Mesothelial cell of epicardium (in vitro differentiated cells): ENCODE measurements at places on chromosomes 11 and 22. TPM values are rescaled to one million over a fixed set of nuclear protein-coding genes. Genes with fewer than 3 reads are reported as not detected.

DNA sequence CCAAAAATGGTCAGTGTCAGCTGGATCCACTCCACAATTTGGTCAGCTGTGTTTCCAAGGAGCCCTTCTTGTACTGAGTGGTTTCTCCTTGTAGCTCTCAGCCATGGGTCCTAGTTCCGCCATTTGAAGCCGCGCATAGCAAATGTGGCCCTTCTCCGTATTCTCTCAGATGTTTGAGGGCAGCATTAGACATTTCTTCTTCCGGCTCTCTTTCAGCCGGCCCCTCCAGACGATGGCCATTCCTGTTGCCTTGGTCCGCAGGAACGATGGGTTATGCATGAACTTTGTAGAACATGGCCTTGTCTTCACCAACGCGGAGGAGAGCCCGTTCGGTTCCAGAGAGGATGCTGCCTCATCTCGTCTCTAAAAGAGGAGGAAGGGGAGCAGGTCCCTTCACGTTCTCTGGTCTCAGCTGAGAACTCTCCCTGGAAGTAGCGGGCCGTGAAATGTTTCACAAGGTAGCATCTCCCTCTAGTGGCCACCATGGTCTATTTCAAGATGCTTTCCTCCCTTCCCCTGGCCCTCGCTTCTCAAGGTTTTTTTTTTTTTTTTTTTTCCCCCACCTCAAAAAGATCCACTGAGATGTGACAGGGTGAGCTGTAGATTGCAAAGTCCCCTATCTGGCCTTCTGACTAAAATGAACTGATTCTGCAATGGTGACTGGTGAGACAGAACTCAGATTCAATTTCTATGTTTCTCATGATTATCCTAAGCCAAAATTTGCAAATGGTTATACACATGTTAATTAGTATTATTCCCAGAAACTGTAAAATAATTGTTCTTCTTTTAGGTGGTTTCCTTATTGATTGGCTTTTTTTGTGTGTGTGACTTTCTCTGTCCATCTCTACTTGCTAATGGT lies 19.8 kb upstream of the PLET1 start:
- peak overlapping the region; percentile 72 for H3K4me3 ChIP-seq
- no peak for DNase-seq
- peaks cover 34% of the 10 kb centered on the region for H3K4me1 ChIP-seq
- no peaks in the 10 kb centered on the region for H3K27me3 ChIP-seq
- H3K27ac ChIP-seq: peak overlapping the region; percentile 39

DNA sequence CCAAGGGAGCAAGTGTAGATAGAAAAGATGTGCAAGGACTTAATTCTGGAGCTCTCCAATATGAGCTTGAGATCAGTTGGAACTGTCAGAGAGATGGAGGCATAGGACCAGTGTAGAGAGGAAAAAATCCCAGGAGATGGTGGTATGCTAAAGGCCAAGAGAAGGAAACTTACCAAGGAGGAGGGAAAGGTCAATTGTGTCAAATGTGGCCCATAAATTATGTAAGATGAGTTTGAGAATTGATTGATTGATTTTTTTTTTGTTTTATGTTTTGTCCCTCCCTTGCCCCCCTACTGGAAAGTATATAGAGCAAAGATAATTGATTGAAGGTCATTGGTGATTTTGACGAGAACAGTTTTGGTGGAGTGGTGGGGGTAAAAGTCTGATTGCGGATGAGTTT lies 2.8 kb upstream of the USP2 start:
- peaks cover 2% of the 10 kb centered on the region for H3K27me3 ChIP-seq
- H3K4me3 ChIP-seq: no peak overlapping the region
- H3K4me1 ChIP-seq: peaks cover 2% of the 10 kb centered on the region
- H3K36me3 ChIP-seq: no peaks in the 10 kb centered on the region
- DNase-seq: no peak

GRCh38 chr11:11742486-11742885 lies 99.3 kb upstream of the USP47 start:
- no peak overlapping the region for H3K4me3 ChIP-seq
- H3K27ac ChIP-seq: no peak overlapping the region
- no peak for DNase-seq
- no peaks in the 10 kb centered on the region for H3K36me3 ChIP-seq
- H3K27me3 ChIP-seq: peaks cover 44% of the 10 kb centered on the region
- H3K4me1 ChIP-seq: no peaks in the 10 kb centered on the region

GRCh38 chr22:23207729-23208393 lies 27.6 kb downstream of the BCR start:
- H3K27ac ChIP-seq: peak overlapping the region; percentile 21
- H3K36me3 ChIP-seq: peaks cover 4% of the 10 kb centered on the region
- no peak for DNase-seq

DNA sequence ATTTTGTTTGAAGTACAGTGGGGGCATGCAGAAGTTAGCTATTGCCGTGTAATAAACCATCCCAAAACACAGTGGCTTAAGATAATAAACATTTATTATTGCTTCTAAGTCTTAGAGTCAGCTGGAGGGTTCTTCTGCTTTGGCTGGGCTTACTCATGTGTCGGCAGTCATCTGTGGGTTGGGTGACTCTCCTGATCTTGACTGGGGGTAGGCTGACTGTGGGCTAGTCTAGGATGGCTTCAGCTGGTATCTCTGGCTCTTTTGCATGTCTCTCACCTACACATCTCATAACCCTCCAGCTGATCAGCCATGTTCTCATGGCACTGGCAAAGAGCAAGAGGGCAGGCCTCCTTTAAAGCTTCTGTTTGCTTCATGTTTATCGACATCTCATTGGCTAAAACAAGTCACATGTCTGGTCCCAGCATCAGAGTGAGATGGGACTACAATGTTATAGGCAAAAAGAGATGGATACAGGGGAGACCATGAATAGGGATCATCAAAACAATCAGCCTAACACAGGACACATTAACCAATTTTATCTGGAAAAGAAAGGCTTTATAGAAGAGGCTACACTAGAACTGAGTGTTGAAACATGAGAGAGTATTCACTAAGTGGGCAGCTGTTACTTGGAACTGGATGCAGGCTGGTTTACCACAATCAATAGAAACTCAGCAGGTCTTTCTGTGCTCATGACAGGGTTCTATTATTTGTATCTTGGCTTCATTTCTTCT lies 5.1 kb downstream of the LRRC51 start:
- H3K4me3 ChIP-seq: no peak overlapping the region
- H3K36me3 ChIP-seq: peaks cover 4% of the 10 kb centered on the region
- no peak overlapping the region for H3K27ac ChIP-seq
- peaks cover 20% of the 10 kb centered on the region for H3K4me1 ChIP-seq
- H3K27me3 ChIP-seq: no peaks in the 10 kb centered on the region

DNA sequence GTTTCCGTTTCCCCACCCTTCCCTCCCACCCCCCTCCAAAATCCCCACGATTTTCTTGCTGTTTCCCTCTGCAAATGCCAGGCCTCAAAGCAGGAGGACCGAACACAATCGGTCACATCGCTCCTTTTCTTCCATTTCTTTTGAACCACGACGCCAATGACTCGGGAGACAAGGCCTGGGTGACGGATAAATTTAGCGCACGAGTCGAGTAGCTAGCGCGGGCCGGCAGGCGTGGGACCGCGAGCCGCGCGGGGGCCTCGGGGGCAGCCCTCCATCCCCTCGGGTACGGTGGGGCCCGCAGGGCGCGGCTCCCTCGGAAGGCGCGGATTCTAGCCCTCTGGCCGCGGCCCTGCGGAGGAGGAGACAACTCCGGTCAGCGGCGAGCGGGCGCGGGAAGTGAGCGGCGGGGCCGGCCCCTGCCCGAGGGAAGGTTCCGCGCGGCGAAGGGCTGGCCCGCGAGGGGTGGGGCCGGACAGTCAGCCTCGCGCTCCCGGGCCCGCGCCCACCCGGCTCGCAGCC lies 414 bp downstream of the JOSD1 start:
- peaks cover 2% of the 10 kb centered on the region for H3K36me3 ChIP-seq
- H3K27me3 ChIP-seq: no peaks in the 10 kb centered on the region
- H3K4me3 ChIP-seq: peak overlapping the region; percentile 98
- no peak for DNase-seq
- H3K27ac ChIP-seq: peak overlapping the region; percentile 98

GRCh38 chr22:29339381-29340235 lies 24.1 kb upstream of the RASL10A start:
- H3K27me3 ChIP-seq: no peaks in the 10 kb centered on the region
- peaks cover 22% of the 10 kb centered on the region for H3K36me3 ChIP-seq
- H3K4me3 ChIP-seq: no peak overlapping the region
- peaks cover 18% of the 10 kb centered on the region for H3K4me1 ChIP-seq

GRCh38 chr11:4102711-4103110 lies 8.1 kb downstream of the RRM1 start:
- H3K4me1 ChIP-seq: peaks cover 4% of the 10 kb centered on the region
- no peak for DNase-seq
- H3K27me3 ChIP-seq: no peaks in the 10 kb centered on the region
- peaks cover 22% of the 10 kb centered on the region for H3K36me3 ChIP-seq

GRCh38 chr22:42397332-42398249 lies 34.6 kb downstream of the NFAM1 start:
- peaks cover 4% of the 10 kb centered on the region for H3K4me1 ChIP-seq
- no peak overlapping the region for H3K27ac ChIP-seq
- DNase-seq: no peak
- no peaks in the 10 kb centered on the region for H3K27me3 ChIP-seq
- no peak overlapping the region for H3K4me3 ChIP-seq

DNA sequence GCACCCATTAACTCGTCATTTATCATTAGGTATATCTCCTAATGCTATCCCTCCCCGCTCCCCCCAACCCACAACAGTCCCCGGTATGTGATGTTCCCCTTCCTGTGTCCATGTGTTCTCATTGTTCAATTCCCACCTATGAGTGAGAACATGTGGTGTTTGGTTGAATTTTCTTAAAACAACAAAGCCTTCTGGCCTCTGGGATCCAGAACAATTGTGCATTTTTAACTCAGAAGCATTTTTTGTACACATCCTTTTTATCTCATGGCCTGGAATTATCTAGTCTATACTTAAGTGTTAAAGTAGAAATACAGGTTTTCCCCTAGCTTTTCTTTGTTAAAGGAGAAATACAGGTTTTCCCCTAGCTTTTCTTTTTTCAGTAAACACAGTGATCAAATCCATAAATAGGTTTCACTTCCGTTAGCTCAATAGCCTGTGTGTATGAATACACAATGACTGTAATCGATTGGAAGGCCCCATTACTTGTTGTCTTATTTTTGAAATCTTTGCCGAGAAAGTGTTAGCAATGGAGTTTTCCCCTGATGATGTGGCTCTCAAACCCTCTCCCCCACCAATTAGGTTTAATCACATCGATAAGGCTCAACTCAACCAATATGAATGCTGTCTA lies 125.6 kb upstream of the PITPNB start:
- no peak for DNase-seq
- peaks cover 14% of the 10 kb centered on the region for H3K4me1 ChIP-seq
- peak overlapping the region; percentile 88 for H3K27ac ChIP-seq
- peaks cover 17% of the 10 kb centered on the region for H3K36me3 ChIP-seq
- H3K4me3 ChIP-seq: no peak overlapping the region

GRCh38 chr11:119512369-119512768 lies 89.4 kb upstream of the THY1 start:
- H3K27me3 ChIP-seq: peaks cover 61% of the 10 kb centered on the region
- no peaks in the 10 kb centered on the region for H3K4me1 ChIP-seq
- no peak overlapping the region for H3K4me3 ChIP-seq
- DNase-seq: no peak
- H3K27ac ChIP-seq: no peak overlapping the region
- no peaks in the 10 kb centered on the region for H3K36me3 ChIP-seq

DNA sequence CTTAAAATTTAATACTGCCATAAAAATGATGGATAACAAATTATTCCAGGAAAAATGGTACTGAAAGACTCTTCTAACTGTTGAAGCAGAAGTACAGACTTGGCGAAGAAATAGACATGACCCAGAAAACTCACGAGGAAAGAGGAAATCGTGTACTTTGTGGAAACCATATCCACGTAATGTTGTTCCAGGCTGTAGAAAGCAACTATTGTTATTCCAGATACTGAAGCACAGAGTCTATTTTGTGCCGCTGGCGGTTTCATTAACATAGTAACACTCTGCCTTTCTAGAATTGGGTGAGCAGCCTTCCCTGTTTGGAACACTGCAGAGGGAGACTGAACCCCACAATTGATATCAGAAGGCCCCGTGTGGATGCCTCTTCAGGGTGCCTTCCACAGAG lies 310.6 kb downstream of the TBC1D22A start:
- H3K4me3 ChIP-seq: no peak overlapping the region
- H3K27ac ChIP-seq: no peak overlapping the region
- H3K27me3 ChIP-seq: no peaks in the 10 kb centered on the region

GRCh38 chr11:111246956-111247355 lies 1.4 kb downstream of the POU2AF2 start:
- no peaks in the 10 kb centered on the region for H3K36me3 ChIP-seq
- no peak overlapping the region for H3K4me3 ChIP-seq
- no peak for DNase-seq
- H3K27me3 ChIP-seq: peaks cover 56% of the 10 kb centered on the region
- no peak overlapping the region for H3K27ac ChIP-seq
- H3K4me1 ChIP-seq: no peaks in the 10 kb centered on the region

GRCh38 chr11:58742140-58742539 lies 10.4 kb upstream of the GLYAT start:
- no peaks in the 10 kb centered on the region for H3K36me3 ChIP-seq
- H3K4me3 ChIP-seq: no peak overlapping the region
- H3K27ac ChIP-seq: no peak overlapping the region
- no peak for DNase-seq
- H3K4me1 ChIP-seq: no peaks in the 10 kb centered on the region
- H3K27me3 ChIP-seq: no peaks in the 10 kb centered on the region

DNA sequence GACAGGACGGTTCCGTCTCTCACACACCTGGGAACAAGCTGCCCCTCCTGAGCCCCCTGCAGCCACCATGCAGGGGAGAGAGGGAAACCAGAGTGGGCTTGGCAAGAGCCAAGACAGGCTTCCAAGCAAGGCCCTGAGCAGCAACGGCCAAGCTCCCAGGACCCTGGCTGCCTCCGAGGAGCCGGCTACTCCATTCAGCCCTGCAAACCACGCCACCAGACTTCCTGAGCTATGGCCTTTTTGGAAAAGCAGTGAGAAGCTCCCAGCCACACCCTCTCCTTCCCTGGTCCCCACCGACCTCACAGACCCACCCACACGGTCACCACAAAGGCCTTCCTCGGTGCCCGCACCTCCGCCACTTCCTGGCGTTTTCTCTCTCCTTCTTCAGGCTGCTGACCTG lies 479.0 kb downstream of the BRD1 start:
- H3K27me3 ChIP-seq: peaks cover 17% of the 10 kb centered on the region
- no peaks in the 10 kb centered on the region for H3K36me3 ChIP-seq
- no peak overlapping the region for H3K27ac ChIP-seq

GRCh38 chr11:8099291-8099899 lies 18.4 kb downstream of the TUB start:
- no peaks in the 10 kb centered on the region for H3K27me3 ChIP-seq
- H3K4me1 ChIP-seq: peaks cover 8% of the 10 kb centered on the region
- no peak overlapping the region for H3K27ac ChIP-seq
- H3K4me3 ChIP-seq: no peak overlapping the region
- H3K36me3 ChIP-seq: peaks cover 17% of the 10 kb centered on the region
- DNase-seq: peak; percentile 82

NEFH gene
- total RNA-seq: 3.4 to 4.3 TPM (median 3.5 TPM) in 3 replicates

FGF3 gene
- not detected in 3 replicates for total RNA-seq

NXPE1 gene
- total RNA-seq: not detected in 3 replicates

OR52K1 gene
- total RNA-seq: 0.07 TPM in 1 of 3 replicates, not detected in the others

TRIM29 gene
- 7.0 to 9.7 TPM (median 7.9 TPM) in 3 replicates for total RNA-seq

MLC1 gene
- 1.8 to 2.1 TPM (median 2.0 TPM) in 3 replicates for total RNA-seq

LRP4 gene
- 26.2 to 29.2 TPM (median 26.8 TPM) in 3 replicates for total RNA-seq
